ENCODE measurements at places on chromosomes 4 and X.

DNA sequence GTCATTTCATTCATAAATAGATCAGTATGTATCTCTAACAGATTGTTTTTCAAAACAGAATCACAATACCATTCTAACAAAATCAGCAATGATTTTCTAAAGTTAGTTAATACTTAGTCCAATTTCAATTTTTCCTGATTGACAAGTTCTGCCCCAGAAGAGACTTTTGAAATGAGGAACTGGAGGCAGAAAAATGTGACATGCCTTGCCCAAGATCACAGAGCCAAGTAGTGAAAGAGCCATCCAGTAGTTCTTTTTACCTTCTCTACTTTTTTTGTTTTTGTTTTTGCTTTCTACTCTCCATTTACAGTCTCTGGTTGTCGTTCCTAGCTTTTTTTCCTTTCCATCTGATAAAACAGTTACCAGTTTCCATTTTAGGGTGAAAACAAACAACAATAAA is 129.3 kb upstream of the TMEM164 start:
- DNase-seq = no peak

DNA sequence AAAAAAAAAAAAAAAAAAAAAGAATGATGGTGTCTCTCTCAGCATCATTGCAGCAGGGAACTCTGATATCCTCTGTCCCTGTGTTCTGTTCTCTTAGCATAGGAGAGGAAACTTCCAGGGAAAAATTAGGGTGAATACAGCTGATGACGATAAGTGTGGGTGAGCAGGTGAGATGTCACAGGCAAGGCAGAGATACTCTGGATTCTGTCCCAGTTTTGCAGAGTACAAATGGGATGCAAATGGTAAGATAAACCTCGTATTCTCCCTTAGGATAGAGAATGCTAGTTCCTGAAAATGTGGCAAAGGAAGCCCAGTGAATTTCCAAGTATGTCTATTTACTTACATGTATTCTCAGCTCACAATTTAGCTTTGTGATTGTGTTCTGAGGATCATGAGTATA is 671.6 kb upstream of the BOD1L1 start:
- DNase-seq = no peak

GRCh38 chrX:136880003-136880451 is 498 bp downstream of the RBMX start:
- DNase-seq = peak; percentile 45

DNA sequence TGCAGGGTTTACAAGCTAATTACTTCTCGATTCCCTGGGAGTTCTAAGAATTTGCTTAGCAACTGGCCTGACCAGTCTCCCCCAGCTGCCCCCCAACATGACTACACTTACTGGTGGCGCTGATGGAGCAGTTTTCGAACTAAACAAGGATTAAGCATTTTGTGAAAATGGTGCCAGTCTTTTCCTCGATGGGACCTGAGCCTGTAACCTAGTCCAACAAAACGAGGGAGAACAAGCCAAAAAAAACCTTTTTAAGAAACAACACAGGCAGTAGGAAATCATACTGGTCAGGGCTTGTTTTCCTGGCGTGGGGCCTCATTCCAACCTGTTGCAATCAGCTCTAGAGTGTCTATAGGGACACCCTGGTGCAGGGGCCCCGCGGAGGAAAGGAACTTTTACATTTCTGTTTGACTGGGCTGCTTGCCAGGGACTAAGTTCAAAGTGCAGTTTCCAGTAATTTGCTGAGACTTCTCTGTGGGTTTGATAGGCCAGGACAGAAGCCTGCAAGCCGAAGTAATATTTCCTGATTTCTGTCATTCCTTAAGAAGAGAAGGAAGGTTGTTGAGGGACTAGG is 158.7 kb downstream of the SPRY1 start:
- DNase-seq = no peak

DNA sequence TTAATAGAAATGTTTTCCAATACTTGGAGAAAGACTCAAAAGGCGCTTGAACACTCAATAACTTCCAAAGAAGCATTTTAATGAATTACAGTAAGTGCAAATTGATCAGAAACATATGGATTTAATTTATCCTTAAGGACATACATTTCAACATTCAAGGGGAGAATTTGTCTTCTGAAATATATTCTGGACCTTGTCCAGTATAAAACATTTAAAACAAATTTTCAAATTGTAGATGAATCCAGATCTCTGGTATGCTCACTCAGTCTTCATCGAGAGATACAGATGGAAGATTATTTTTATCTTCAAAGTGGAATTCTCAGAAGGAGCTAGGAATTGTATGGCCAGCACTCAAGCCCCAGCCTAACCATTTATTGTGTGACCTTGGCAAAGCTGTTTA is 310.4 kb downstream of the ZNF674 start:
- DNase-seq = no peak

DNA sequence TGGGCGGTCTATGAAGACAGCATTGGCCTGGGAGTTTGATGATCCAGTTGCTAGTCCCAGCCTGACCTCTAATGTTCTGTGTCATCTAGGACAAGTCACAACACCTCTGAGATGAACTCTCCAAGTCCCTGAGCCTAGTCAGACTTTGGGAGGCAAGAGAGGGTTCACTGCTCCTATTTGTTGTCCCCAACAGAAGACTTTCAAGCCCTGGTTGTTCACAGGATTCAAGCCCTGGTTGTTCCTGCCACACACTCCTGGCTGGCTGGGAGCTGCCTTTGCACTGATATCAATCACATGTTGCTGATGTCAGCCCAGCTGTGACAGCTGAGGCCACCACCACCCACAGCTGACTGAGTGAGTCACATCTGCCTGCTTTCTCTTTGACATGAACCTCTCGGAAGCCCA is 253.2 kb upstream of the RASGEF1B start:
- peak; percentile 69 for DNase-seq

DNA sequence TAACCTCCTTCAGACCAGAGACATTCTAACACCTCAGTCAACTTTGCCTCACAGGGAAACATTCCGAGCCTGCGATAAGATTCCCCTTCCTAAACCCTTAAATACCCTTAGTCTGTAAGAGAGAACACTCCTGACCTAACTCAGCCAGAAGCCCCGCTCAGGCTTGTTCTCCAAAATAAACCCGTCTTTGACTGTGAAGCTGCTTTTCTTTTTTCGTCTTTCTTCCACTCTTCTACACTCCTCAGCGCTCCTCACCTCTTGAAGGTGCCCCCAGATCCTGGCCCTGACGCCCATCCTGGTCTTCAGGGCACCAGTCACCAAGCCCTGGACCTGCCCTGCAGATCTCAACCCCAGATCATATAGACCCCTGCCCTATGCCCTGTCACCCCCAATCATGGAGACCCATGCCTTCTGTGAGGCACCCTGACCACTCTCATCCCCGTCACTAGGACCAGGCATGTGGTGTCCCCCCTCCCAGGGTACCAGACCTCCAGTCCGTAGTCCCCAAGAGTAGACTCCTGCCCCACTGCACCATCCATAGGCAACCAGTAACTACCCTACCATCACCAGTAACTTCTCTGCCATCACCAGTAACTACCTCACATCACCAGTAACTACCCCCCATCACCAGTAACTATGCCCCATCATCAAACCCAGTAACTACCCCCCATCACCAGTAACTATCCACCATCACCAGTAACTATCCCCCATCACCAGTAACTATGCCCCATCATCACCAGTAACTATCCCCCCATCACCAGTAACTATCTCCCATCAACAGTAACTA is 3.5 kb downstream of the ASMTL start:
- no peak for DNase-seq

DNA sequence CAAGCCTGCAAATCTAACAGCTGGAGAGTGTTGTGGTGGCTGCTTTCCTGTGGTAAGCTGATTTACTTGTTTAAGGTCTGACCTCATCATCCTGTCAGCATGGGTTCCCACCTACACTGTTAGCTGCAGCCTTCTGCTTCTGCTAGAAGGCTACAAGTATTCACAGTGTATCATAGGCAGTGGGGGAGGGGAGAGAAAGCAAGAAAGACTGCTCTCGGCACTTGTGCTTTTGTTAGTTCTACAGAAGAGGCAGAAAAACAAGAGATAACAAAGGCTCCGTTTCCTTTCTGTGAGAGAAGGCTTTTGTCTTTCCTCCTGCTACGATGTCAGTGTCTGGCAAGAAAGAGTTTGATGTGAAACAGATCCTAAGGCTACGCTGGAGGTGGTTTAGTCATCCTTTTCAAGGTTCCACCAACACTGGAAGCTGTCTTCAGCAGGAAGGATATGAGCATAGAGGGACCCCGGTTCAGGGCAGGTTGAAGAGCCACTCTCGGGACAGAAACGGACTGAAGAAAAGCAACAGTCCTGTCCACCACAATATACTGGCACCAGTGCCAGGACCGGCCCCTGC is at the start of gene KLHL4:
Gene KLHL4, plus strand, starts transcription at position 232 of the 571 bp plus-strand sequence. Its CDS starts 92 bp downstream, at position 324.
- no peak for DNase-seq

DNA sequence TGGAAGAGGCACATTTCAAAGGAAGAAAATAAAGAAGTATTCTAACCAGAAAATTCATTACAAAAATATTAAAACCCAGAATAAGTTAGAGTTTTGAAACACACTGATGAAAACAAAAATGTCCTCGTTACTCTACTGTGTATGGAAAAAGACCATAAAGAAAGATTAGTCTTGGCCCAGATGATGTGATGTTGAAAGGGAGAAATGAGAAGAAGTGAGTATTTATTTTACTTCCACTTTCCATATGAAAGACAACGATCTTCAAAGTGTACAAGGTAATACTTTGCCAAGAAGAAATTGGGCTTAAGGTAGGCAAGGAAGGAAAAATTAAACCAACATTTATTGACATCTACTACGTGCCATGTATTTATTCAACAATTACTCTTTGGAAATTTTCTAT is 48.6 kb upstream of the EMCN start:
- DNase-seq = no peak

- no peak for DNase-seq
Observed at GRCh38 chr4:15963001-15963451, at the start of gene FGFBP2. Gene FGFBP2, minus strand, starts transcription at chr4:15963175. Its CDS starts 46 bp downstream, at chr4:15963129.

DNA sequence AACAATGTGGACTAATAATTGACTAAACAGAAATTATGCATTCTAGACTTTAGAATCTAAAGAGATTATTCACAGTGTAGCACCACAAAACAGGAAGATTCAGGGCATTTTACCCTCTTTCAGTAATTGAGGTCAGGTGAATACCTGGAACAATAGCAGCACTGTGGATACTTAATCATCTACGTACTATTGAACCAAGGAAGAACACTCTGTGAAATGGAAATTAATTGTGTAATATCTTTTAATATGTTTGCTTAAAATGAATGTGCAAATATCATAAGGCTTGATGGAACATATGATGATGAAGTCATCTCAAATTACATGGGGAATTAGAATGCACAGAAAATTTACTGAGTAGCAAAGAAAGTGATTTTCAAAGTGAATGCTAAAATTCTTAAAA is 68.5 kb upstream of the MAP9 start:
- DNase-seq = no peak

DNA sequence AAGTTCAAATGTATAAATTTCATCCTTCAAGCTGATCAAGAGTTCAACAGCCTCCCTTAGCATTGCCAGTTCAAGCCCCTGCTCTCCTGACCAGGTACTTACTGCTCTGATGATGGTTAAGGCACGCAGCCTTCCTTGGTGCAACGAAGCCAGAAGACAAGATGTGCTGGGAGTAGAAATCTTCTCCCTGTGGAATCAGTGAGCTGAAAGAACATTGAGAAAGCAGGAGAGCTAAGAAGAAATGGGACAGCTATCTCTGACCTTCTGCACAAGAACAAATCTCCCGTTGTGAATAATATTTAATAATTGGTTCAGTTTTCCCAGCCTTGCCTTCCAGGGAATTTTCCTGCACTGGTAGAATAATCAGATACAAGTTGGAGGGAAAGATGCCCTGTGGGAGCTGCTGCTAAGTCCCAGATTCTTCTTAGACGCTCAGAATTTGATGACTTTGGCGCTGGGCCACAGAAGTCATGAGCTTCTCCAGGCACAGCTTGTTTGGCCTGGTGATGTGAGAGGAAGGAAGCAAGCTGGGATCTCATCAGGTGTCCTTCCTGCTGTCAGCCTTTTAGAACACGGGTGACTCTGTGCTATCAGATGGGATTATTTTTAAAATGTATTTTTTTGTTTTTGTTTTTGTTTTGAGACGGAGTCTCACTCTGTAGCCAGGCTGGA is 77.8 kb downstream of the CD38 start:
- DNase-seq = no peak

- DNase-seq = peak; percentile 66
Observed at GRCh38 chr4:183098723-183099536, at the start of gene WWC2. Gene WWC2, plus strand, starts transcription at chr4:183099257. Its CDS starts 235 bp downstream, at chr4:183099492.

- DNase-seq = no peak
Observed at GRCh38 chrX:107747596-107748161, 27.9 kb downstream of the TSC22D3 start.
